ENCODE measurements at places on chromosomes 3 and 15. TPM values are rescaled to one million over a fixed set of nuclear protein-coding genes. Genes with fewer than 3 reads are reported as not detected.

Gene CIDEC
- not detected for total RNA-seq

Gene GP9
- total RNA-seq, result not detected

Gene TM2D3
- 25.7 TPM for total RNA-seq

Gene DISP2
- under 0.01 TPM for total RNA-seq

Gene BUB1B
- total RNA-seq, result 49.3 TPM

Gene SUCLG2
- total RNA-seq, result 45.5 TPM

Gene MCTP2
- total RNA-seq, result 13.0 TPM

Gene CCR4
- total RNA-seq, result not detected

Gene MYH15
- total RNA-seq, result not detected

Gene CHCHD4
- 16.7 TPM for total RNA-seq

Gene WDR72
- 6.1 TPM for total RNA-seq

Gene OR5K2
- not detected for total RNA-seq

Gene GOLGA8M
- total RNA-seq, result 0.74 TPM

Gene PLS1
- total RNA-seq, result 36.6 TPM

Gene DUOX1
- not detected for total RNA-seq

Gene TEX55
- total RNA-seq, result not detected

Gene PML
- total RNA-seq, result 20.6 TPM

Gene TYRO3
- total RNA-seq, result 16.5 TPM

Gene IMPG2
- not detected for total RNA-seq

Gene NOX5
- total RNA-seq, result not detected

Gene OCA2
- 1.5 TPM for total RNA-seq

Gene XYLB
- total RNA-seq, result 3.2 TPM

Gene ALAS1
- 40.1 TPM for total RNA-seq

Gene SUSD5
- total RNA-seq, result not detected

Gene CD86
- total RNA-seq, result not detected

Gene MOBP
- total RNA-seq, result not detected

Gene NLGN1
- 2.0 TPM for total RNA-seq

Gene SLMAP
- total RNA-seq, result 24.7 TPM

Gene SLTM
- 40.8 TPM for total RNA-seq
